ENCODE measurements at places on chromosomes 16 and 17.
A peak's percentile ranks its signal among the peaks of the same experiment; 100 is the strongest.

- no peak for DNase-seq
Measured at GRCh38 chr17:37726248-37726647, 18.6 kb downstream of the HNF1B start.

DNA sequence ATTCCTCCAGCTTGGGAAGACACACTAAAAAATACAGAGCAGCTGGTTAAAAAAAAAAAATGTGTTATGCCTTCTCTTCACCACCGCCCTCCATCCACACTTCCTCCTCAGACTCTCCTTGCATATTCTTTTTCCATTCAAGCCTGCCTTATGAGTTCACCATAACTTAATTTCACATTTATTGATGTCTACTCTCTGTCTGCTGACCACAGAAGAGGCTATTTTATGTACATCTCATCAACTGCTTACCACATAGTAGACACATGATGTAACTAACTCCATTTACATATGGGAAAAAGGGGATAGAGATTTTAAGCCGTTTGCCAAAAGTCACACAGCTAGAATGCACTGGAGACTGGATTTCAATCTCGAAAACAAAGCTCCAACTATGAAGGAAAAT lies 409.8 kb downstream of the CDH11 start:
- no peak for DNase-seq

- DNase-seq, result no peak
Measured at GRCh38 chr17:74850914-74851313, 8.8 kb downstream of the GRIN2C start.

DNA sequence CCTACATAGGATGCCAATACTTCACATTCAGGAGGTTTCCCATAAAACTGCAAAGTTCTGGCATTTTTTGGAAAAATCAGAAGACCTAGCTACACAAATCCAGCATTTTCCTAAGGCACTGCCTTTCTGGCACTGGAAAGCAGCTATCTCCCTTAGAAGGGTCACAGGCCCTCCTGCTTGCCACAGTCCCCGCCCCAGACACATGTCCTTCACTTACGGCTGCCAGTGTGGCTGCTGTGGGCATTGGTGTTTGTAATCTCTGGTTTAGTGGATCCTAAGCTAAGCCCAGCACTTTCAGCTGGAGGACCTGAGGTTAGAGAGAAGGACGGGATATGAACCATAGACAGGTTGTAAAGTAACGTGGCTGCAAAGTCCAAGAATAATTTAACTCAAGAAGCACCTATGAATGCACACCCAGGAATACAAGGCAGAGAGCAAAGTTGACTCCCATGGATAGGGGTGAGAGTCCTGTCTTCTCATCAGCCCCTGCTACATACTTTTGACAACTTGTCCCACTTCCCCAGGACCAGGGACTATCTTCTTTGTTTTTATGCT lies 100.0 kb downstream of the XYLT1 start:
- no peak for DNase-seq

GRCh38 chr16:2365397-2366294 lies 25.1 kb upstream of the ABCA3 start:
- DNase-seq, result no peak

DNA sequence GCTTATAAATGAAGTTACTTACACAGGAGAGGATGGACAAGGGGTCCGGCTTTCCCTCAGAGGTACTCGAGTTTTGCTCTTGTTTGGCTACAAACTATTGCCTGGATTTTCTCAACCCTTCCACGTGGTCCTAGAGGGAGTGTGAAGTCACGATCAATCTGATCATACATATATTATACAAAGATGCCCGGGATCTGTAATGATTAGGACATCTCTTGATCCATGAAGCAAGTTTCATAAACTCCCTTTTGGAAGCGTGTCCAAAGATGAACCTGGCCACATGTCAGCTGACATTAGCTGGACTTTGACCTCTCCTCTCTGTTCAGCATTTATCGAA lies 2.3 kb upstream of the CDH11 start:
- DNase-seq, result no peak

DNA sequence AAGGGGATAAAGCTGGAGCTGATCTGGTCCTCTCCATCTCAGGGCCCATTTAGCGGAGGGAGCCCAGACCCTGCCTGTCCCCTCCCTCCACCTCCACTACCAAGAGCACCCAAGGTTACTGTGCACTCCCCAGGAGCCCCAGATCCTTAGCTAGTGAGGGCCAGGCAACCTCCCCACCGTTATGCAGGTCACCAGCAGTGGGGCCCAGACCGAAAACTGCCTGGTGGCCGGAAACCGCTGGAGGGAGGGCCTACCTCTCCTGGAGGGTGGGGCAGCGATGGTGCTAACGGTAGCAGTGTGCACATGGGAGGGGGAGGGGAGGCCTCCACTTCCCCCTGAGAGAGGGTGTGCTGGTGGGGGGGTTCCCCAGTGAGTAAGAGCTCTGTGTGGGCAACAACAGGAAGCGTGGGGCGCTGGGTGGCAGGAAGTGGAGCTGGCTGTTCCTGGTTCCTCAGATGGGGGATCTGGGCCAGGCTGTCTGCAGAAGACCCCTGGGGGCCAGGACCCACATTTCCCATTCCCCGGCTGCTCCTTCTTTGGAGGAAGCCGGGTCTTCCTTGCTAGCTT lies 4.4 kb downstream of the FMNL1 start:
- DNase-seq, result peak; percentile 97

All from stimulated activated CD8-positive, alpha-beta memory T cell treated with anti-CD3 and anti-CD28 coated beads, Interleukin-2, amount 100 ng/mL, for 48 hours (primary cell).